ENCODE measurements at places on chromosomes 3 and 15.

- DNase-seq = no peak
These were observed 795 bp upstream of the TCF12 start for GRCh38 chr15:56917652-56918045.

DNA sequence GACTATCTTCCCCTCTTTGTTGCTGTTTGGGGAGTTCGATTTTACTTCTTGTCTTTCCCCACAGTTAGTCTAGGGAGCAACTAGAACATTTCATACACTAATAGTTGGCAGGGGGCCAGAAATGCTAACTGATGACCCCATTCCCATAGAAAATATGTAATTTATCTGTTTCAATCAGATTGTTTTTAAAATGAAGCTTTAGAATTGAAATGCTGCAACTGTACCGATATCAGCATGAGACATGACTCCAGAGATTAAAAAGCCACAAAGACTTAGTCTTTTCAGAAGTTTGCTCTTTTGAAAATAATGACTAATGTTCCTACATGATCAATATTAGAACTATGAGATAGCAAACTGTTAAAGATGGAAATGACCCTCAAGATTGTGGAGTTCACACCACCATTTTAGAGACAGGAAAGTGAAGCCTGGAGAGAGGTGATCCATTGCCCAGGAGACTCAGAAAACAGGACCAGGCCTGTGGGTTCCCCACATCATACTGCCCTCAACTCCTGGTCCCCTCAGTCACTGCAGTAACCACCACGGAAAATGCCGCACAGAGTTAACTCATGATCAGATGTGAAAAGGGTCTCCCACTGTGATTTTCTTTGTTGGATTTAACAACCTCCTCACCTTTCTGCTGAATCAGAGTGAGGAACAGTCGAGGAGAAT, 130.3 kb downstream of the CHDH start:
- DNase-seq = no peak

GRCh38 chr3:156685752-156686151, 11.4 kb downstream of the TIPARP start:
- no peak for DNase-seq

DNA sequence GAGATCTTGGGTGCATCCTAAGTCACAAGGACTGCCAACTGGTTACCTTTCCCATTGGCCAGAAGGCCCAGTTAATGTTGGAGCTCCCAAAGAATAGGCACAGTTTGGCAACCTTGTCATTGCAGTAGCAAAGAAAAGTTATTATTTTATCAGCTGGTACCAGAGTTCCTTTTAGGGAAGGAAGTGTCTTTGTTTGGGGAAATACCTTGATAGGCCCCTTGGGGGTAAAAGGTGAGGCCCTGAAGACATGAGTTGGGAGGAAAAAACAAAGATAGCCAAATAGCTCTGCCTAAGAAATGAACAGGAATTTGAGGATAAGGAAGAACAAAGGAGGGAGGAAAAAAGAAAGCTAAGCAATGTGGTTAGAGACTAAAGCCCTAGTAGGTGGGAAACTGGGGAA, 85.8 kb downstream of the ANP32A start:
- DNase-seq = no peak

GRCh38 chr3:103410231-103410630, 975.4 kb downstream of the ZPLD1 start:
- DNase-seq = no peak

GRCh38 chr3:178900029-178900646, 171.5 kb downstream of the ZMAT3 start:
- DNase-seq = no peak

DNA sequence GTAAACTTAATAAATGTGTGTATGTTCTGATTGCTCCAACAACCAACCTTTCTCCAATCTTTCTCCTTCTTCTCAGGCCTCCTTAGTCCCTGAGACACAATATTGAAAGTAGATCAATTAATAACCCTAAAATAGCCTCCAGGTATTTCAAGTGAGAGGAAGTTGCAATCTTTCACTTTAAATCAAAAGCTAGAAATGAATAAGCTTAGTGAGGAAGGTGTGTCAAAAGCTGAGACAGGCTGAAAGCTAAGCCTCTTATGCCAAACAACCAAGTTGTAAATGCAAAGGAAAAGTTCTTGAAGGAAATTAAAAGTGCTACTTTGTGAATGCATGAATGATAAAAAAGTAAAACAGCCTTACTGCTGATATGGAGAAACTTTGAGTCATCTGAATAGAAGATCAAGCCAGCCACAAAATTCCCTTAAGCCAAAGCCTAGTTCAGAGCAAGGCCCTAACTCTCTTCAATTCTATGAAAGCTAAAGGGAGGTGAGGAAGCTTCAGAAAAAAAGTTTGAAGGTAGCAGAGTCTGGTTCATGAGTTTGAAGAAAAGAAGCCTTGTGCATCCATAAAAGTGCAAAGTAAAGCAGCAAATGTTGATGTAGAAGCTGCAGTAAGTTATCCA, 38.6 kb downstream of the CCDC80 start:
- no peak for DNase-seq

DNA sequence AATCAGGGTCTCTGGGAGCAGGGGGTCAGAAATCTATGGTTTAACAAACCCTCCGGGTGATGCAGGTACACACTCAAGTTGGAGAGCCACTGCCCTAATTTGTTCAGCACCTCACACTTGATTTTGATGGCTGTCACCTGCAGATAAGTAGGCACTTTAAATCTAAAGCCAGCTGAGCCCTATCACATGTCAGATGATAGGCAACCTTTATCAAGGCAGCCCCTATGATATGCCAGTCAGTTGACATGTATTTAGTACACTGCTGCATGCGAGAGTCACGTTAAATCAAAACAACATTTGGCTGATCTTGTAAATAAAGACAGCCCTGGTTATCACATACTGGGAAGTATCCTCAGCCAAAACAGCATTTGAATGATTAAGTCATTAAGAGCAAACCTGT, 104.4 kb upstream of the MCTP2 start:
- DNase-seq = no peak

- DNase-seq = no peak
These were observed 61.2 kb downstream of the VPS8 start for GRCh38 chr3:184873141-184873540.

GRCh38 chr15:59296181-59296617, 76.5 kb downstream of the MYO1E start:
- peak; percentile 67 for DNase-seq

- DNase-seq = no peak
These were observed 239.2 kb downstream of the PDZRN3 start for GRCh38 chr3:73385568-73385967.

- DNase-seq = peak; percentile 34
These were observed 157.9 kb upstream of the TSPAN3 start for GRCh38 chr15:77228828-77229227.

GRCh38 chr3:9045371-9045770, 82.1 kb upstream of the RAD18 start:
- DNase-seq = no peak

- DNase-seq = no peak
These were observed 50.2 kb downstream of the SLC41A3 start for GRCh38 chr3:126033765-126034164.

- DNase-seq = no peak
These were observed 15.5 kb upstream of the ZBED2 start for GRCh38 chr3:111610612-111611054.

DNA sequence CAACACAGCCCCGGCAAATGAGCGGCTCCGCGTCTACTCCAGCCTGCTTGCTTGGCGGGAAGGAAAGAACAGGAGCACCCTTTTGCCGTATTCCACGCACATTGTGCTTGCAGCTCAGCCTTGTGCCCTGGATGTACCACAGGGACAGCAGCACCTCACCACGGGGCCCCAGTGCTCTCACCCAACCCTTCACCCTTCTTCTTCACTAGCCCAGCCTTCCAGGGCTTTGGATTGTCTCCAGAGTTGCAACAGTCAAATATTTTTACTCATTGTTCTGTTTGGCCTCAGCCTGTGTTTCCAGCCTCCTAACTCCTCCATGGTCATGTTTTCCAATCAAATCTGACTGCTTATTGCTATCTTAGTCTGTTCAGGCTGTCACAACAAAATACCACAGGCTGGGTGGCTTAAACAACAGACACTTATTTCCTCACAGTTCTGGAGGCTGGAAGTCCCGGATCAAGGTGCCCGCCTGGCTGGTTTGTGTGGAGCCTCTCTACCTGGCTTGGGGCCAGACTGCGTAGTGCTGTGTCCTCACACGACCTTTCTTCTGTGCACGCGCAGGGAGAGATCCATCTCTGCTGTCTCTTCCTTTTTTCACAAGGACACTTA, 79.2 kb upstream of the ABHD17C start:
- DNase-seq = peak; percentile 21

DNA sequence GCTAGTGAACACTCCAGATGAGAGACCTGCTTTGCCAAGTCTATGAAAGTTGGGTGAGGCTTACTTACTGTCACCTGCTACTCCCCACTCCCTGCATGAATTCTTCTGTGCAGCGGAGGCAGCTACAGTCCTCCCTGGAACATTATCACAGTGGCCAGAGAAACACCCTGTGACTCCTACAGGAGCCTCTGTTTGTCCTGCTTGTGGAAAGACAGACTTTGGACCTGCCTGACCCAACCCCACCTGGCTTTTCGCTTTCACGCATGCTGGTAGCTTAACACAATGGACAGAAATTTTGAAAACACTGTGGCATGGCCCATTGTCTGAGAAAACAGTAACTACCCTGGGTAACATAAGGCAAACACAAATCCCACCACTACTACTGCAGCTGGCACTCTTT, 1565.5 kb upstream of the CADM2 start:
- DNase-seq = no peak

DNA sequence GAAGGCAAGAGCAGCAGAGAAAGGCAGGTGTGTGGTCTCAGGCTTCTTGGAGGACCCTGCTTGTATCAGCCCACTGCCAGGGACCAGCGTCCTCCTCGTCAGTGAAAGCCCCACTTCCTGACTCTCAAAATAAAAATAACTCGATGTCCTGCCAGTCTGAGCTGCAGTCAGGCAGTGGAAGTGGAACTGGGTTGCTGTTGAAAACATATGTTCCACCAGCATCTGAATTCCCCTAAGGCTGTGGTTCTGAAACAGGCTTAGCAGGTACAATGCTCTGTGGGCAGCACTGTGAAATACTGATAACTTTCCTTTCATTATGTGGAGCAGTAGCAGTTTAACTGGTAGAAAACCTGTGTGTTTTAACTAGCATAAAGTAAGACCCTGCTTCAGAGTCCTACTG, 121.6 kb upstream of the EIF1B start:
- no peak for DNase-seq

DNA sequence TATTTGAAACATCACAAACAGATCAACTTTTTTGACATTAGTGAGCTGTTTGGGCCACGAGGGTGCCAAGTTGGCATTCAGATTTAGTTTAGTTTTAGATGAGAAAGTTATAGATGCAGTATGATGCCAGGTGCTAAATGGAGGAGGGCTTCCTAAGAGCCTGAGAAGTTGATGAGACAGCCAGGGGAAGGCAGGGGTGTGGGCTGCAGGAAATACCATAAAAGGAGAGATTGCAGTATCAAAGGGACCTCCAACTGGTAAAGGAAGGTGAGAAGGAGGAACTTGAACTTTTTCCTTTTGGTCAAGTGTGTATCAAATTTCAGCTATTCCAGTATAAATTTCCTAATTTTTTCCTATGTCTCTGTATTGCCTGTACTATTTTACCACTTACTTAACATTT, 2.0 kb upstream of the TNIK start:
- peak; percentile 6 for DNase-seq

- no peak for DNase-seq
These were observed 81.9 kb upstream of the SLCO2A1 start for GRCh38 chr3:134111616-134112015.

GRCh38 chr3:139676108-139676507, 1.7 kb downstream of the NMNAT3 start:
- no peak for DNase-seq

DNA sequence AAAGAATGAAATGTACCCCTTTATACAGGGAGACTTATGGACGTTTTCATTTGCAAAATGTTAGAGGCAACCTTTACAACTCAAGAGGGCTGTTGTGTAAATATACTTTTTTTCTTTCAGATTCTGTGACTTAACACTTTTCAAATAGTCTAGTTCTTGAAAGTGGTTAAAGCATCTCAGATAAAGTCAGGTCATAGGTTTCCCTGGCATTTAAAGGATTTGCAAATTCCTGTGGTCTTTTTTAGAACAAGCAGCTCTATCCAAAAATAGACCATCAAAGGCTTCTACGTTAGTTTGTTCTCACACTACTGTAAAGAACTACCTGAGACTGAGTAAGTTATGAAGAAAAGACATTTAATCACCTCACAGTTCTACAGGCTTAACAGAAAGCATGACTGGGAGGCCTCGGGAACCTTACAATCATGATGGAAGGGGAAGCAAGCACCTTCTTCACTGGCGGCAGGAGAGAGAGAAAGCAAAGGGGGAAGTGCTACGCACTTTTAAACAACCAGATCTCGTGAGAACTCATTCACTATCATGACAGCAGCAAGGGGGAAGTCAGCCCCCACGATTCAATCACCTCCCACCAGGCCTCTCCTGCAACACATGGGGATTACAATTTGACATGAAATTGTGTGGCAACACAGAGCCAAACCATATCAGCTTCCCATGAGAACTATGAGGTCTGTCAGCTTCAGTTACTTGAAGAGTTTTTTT, 23.3 kb upstream of the GABRR3 start:
- peak; percentile 57 for DNase-seq

DNA sequence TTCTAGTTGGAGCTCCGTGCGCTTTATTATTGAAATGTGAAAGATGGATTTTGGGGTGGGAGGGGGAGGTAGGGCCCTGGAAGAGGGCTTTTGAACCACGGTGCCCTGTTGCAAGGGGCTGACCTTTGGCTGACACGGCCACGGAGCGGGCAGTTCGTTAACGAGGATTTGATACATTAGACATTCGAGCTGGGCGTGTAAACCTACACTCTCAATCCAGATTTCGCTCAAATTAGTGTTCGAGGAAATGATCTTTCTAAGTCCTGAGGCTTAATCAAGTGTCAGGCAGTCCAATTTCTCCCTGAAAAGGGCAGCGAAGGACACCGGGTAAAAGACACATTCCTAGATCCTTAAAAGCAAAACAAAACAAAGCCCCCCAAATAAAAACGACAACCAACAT, 13.0 kb downstream of the ZIC1 start:
- DNase-seq = no peak

DNA sequence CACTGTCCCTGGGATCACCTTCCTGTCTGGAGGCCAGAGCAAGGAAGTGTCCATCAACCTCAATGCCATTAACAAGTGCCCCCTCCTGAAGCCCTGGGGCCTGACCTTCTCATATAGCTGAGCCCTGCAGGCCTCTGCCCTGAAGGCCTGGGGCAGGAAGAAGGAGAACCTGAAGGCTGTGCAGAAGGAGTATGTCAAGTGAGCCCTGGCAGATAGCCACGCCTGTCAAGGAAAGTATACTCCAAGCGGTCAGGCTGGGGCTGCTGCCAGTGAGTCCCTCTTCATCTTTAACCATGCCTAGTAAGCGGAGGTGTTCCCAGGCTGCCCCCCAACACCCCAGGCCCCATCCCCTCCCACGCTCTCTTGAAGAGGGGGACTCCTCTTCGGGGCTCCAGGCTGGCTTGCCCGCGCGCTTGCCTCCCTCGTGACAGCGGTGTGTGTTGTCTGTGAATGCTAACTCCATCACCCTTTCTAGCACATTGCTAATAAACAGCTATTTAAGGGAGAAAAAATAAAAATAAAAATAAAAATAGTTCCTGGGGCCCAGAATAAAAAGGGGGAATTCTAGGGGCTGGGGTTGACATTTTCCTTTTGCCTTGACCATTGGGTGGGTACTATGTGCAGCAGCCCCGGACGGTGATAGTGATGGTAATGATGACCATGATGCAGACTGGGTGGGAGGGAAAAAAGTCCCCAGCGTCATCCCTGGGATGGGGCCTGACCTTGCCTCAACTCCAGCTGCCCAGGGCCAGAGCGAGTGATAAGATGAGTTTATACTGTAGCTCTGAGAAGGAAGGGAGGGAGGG, 3.3 kb upstream of the ALAS1 start:
- no peak for DNase-seq

GRCh38 chr3:16286161-16286560, 21.1 kb downstream of the OXNAD1 start:
- no peak for DNase-seq
